Activated CD4-positive, alpha-beta T cell treated with anti-CD3 and anti-CD28 coated beads, Interleukin-10, Interleukin-2, amounts not matched to agents 100 ng/mL and 50 ng/mL, durations not matched to agents 16 hours and 8 hours (primary cell): ENCODE measurements at places on chromosomes 3 and 15.

GRCh38 chr15:69412701-69413100 lies 1.4 kb upstream of the KIF23 start:
- no peak for DNase-seq

DNA sequence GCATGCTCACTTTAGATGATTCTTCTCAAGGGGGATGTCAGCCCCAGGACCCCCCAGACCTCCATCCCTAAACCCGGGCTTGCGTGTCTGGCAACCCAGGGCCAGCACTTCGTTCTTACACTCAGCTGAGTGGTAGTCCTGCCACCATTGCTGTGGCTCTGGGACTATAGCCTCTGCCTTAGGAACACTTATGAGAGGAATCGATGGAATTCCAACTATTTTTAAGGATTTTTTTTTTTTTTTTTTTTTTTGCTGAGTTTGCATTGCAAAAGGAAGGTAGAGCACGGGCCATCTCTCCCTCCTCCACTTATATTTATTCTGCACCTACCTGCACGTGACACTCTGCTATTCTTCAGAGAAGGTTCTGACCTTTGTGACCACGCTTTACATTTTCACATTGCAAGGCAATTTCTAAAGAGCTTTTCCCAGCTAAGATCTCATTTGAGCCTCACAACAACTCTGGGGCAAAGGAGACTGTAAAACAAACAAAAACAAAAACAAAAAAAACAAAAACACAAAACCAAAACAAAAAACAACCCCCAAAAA lies 113.9 kb downstream of the LPP start:
- DNase-seq, result no peak

GRCh38 chr3:183122257-183122932 lies 23.1 kb upstream of the MCCC1 start:
- peak; percentile 50 for DNase-seq

GRCh38 chr15:48052946-48053345 lies 67.8 kb upstream of the SLC24A5 start:
- no peak for DNase-seq

GRCh38 chr15:61681038-61681418 lies 379.2 kb downstream of the VPS13C start:
- no peak for DNase-seq

- no peak for DNase-seq
Measured at GRCh38 chr3:85572426-85572825, 613.6 kb downstream of the CADM2 start.

DNA sequence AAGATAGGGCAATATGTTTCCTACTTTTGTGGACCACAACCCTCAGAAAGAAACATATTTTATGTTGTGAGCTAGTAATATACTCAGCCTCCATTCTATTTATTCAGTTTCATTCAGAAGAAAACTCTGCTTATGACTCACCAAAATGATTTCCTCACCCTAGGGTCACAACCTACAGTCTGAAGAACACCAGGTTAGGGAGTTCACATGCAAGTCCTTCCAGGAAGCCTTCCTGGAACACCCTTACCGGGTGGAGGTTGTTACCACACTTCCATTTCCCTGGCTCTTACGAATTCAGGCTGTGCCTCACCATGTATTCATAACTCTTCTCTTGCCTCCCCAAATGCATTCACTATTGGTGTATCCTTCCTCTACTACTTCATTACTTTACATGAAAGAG lies 228.0 kb upstream of the ADAMTS9 start:
- DNase-seq, result no peak

GRCh38 chr3:18224426-18224825 lies 200.7 kb downstream of the SATB1 start:
- no peak for DNase-seq

DNA sequence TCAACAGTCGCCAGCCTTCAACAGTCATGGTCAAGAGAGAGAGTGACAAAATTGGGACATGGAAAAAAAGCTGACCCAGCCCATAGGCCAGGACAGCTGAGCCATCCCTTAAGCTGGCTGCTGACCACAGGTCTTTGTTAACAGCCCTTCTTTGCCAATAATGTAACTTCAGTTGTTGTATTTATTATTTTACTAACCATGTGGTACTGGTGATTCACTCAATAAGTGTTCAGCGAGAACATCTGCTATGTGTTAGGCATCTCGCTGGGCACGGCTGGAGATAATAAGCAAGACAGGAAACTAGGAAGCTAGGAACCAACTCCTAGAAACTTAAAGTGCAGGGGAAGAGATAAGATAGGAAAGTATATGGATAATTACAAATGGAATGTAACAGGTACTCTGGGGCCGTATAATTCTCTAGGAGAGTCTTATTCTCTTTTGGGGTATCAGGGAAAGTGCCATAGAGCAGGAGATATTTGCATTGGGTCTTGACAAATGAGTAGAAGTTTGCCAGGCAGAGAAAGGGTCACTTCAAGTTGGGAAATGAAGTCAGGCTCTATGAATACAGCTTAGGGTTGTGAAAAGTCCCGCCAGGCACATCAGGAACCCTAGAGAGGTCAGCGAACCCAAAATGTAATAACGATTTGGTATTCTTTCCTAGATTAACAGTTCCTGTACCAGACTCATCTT lies 84.0 kb upstream of the TRA2B start:
- no peak for DNase-seq
